ENCODE measurements at places on chromosomes 2 and 18.

GRCh38 chr2:44801289-44801840 lies 140.1 kb upstream of the SIX3 start:
- no peak for DNase-seq

DNA sequence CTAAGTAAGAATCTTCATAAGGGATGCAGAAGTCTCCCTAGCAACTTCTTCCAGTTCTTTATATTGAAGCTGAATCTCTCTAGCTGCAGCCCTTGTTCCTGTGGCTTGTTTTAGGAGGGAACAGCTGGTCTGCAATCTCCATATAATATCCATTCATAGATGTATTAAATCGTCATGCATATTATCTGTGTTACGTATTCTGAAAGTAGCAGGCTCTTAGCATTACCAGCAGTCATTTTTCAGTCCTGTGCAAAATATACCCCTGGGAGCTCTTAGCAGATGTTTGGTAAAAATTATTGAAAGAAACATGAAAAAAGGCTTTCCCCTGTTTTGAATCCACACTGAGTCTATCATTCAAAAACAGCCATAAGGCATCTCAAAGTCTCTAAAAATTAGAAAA lies 385.3 kb downstream of the IRS1 start:
- DNase-seq: no peak

- no peak for DNase-seq
These were observed 65.6 kb downstream of the EHD3 start for GRCh38 chr2:31299547-31299946.

DNA sequence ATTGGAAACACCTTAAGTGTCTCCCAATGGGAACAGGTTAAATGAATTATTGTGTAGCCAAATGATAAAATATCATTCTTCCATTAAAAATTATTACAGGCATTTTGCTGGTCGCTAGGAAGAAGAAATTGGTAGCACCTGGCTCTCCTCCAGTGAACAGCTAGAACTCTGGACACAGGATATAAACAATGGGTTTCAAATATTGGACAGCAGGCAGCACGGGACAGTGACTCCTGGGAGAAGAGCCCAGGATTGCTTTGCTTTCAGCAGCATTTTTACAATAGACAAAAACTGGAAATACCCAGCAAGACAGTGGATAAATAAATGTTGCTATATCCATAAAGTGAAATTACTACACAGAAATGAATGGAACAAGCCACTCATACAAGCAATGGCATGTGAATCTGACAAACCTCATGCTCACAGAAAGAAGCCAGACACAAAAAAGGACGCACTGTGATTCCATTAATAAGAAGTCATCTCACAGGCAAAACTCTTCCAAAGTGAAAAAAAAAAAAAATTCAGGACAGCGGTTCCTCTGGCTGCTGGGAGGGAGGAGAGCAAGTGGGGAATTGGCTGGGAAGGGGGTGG lies 50.5 kb downstream of the LAMA1 start:
- DNase-seq: no peak

DNA sequence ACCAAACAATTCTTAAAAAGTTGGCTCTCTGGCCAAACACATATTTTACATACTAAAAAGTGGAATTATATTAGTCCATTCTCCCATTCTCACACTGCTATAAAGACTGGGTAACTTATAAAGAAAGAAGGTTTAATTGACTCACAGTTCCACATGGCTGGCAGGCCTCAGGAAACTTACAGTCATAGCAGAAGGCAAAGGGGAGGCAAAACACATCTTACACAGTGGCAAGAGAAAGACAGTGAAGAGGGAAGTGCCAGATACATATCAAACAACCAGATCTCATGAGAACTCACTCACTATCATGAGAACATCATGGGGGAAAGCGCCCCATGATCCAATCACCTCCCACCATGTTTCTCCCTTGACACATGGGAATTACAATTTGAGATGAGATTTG lies 42.6 kb downstream of the EDAR start:
- no peak for DNase-seq

DNA sequence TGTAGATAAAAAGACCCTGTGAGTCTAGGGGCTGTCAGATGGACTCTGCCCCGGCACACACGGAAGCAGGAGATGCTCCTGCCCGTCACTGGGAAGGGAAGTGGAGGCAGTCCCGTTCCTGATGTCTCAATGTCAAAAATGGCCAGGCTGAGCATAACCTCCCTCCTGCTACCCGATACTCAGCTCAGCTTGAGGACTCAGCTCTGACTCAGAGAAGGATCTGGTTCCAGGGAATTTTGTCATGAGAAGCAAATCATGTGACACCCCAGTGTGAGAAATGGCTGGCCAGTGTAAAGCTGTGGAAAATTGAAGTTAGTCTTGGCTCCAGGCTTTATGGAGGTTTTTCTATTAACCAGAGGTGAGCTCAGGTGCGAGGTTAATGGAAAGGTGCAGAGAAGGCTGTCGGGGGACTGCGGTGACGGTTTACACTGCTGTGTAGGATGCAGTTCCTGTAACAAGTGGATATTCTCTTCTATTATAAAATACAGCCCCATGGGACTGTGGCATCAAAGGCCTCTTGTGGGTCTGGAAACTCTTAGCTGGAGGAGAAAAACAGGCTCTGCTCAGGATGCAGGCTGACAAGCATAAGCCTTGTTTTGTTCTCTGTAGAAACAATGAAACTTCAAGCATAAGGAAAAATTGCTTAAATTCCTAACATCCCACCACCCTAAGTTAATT lies 24.7 kb upstream of the AGAP1 start:
- DNase-seq: peak; percentile 72

DNA sequence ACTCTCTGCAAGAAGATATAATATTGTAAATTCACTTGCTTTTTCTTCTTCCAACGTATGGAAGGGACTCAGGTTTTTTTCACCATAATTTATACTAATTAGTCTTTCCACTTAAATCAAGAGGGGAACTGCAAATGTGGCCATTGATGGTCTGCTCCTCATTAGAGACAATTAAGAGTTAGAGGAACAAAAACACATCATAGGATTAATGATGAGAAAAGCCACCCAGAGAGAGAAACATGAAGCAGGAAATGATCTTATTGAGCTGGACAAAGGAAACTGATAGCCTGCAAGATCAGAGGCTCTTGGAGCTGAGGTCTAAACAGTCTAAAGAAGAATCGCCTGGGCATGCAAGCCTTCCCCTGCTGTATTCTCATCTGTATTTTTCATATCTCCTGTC lies 151.2 kb upstream of the NRP2 start:
- DNase-seq: no peak
